Stomach (tissue), 19 donors: ENCODE measurements at places on chromosomes 13 and 19. TPM values are rescaled to one million over a fixed set of nuclear protein-coding genes. Genes with fewer than 3 reads are reported as not detected.

GRCh38 chr13:30510091-30510490 is 44.4 kb upstream of the HMGB1 start:
- DNase-seq: no peak

DNA sequence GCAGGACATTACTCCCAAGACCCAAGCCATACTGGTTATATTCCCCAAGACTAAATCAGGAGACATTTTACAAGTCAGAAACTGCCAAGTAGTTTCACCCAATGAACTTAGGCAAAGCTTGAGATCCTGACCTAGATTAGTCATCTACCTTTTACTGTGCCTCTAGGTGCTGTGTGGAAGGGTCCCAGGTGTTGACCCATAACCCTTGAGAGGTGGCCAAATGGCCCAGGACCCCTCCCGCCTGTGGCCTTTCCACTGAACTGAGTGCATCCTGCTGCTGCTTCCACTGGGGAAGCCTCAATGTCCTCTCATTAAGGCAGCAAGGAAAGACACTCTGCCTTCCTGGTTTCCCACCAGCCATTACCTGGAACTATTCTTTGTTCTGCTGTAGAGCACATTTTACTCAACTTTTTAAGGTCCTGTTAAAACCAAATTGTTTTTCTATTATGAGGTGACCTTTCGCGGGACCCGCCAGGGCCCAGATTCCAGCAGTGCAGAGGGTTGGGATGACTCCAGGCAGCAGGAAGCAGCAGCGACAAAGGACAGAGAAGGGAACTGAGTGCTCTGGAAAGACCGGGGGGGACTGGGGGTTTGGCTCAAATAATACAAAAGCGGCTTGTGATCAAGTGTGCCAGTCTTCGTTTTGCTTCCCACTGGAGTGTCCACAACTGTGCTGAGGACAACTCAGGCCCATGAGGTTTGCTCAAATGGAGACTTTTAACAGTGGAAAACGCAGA is 27.1 kb downstream of the ANKRD10 start:
- peak; percentile 34 for DNase-seq

The DPF1 gene
- not detected for total RNA-seq

The FUT1 gene
- 54.5 TPM for total RNA-seq

The IGFL1 gene
- not detected for total RNA-seq

DNA sequence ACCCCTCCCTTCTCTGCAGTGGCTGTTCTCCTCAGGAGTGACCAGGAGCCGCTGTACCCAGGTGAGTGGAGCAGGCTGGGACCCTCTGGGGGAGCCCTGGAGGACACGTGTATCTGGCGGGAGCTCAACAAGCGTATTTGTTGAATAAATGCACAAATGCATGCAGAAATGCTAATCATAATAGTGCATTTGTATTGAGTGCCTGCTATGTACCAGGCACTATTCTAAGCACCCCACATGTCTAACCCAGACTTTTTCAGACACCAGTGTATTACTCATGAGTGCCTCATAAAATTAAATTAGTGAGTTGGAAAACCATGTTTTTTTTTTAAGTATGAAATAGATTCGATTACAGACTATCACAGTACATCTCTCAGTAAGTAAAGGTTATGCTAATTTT is 7.9 kb downstream of the HPN start:
- no peak for DNase-seq
